ENCODE measurements at places on chromosomes 2 and 18.

DNA sequence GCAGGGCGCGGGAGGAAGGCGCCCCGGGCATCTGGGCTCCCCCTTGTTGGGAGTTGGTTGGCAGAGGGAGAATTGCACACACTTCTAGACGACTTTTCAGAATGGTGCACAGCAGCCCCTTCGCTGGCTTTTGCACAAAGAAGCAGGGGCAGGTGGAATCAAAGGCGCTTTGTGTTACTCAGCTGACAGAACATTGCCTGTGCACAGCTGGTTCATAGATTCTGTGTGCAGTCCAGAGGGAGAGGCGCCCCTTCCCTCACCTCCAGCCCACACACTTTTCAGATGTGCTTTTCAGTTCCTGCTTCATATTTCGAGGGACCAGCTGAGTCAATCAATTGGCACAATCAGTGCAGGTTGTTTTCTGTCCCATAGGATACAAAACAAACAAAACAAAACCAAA lies 348.4 kb upstream of the RAB12 start:
- no peak for DNase-seq

GRCh38 chr2:233142355-233142897 lies 82.3 kb downstream of the INPP5D start:
- DNase-seq, result no peak

- no peak for DNase-seq
These were observed 86.1 kb upstream of the KYNU start for GRCh38 chr2:142791335-142791734.

DNA sequence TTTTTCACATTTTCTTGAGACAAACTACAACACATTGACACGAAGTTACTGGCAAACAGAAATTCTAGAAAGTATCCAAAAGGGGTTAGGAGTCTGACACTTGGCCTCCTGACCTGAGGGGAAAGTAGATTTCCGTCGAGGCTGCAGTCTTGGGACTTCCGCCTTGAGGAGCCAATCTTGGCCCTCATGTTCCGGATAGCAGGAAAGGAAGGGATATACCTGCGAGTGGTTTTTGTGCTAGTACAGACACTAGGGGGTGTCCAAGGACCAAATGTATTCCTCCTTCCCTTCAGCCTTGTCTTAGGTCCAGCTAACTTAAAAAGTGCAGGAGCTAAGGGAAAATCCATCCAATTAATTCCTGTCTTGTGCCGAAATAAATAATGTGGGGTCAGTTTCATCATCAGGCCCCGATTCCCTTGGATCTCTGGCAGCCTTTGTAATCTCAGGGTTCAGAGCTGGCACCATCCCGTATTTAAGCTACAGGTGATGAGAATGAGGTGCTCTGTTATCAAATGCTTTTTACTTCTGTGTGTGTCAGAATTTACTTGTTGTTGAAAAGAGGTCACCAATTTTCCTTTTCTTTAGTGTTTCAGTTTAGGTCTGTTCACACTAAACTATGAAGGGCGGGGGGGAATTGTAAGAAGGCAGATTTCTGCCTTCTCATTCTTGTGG lies 330.2 kb upstream of the FANCL start:
- peak; percentile 43 for DNase-seq

DNA sequence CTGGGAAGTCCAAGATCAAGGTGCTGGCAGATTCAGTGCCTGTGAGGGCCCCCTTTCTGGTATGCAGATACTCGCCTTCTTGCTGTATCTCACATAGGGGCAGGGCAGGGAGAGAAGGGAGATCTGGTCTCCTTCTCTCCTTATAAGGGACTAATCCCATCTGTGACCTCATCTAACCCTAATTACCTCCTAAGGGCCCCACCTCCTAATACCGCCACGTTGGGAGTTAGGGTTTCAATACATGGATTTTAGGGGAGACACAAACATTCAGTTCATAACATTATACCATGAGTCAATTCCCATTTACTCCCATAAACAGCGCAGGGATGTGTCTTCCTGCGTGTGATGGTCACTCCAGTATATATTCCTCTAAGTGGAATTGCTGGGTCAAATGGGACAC lies 73.8 kb upstream of the TXNDC2 start:
- DNase-seq, result no peak

DNA sequence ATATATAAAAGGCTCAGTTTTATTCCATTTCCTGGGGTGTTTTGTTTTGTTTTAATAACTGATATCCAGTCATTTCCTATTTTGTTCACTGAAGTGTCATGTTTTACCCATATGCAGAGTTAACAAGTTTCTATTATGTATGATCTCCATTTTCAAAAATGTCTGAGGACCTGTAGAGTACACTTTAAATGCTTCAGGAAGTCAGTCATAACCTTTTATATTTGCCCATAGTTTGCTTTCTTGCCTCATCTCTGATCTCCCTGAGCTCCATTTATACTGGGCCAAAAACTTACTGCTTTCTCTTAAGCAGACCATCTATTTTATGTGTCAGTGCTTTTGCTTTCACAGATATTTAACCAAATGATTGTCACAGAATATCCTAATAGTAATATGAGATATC lies 278.7 kb downstream of the MBD5 start:
- DNase-seq, result no peak

- DNase-seq, result no peak
These were observed 18.5 kb downstream of the WNT10A start for GRCh38 chr2:218899147-218899546.

GRCh38 chr2:199136681-199137080 lies 321.1 kb downstream of the SATB2 start:
- DNase-seq, result no peak

DNA sequence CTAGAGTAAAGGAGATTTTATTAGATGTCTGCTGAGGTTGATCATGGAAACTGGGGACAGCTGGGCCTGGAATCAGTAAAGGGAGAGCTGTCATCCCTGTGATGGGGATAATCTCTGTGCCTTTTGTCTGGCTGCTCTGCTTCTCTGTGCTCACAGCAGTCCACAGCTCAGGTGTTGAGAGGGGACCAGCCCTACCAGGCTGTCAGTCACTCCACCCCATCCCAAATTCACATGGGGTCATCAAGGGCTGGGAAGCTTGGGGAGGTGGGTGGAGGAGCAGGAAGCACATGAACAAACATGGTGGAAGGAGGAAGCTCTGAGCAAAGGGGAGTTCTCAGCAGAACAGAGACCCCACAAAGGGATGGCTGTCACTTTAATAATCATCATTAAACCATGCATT lies 13.7 kb upstream of the LRRFIP1 start:
- DNase-seq, result no peak

GRCh38 chr2:164600763-164601162 lies 20.5 kb downstream of the GRB14 start:
- DNase-seq, result no peak

DNA sequence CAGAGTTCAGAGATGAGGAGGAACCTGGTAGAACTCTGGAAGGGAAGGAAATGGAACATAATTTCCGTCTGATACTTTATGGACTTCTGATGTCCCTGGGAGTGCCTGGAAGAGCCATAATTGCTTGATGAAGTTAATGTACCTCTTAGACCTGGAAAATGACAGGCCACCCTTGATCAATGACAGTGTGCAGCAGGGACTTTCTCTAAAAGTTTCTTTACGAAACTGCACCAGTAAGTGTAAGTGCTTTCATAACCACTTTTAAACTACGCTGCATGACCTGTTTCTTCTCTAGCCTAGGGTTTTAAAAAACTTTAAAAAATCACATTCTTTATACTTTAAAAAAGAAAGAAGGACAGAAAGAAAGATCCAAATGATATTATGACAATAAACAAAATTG lies 164.5 kb downstream of the LPIN1 start:
- no peak for DNase-seq

- no peak for DNase-seq
These were observed 417.7 kb upstream of the SLC14A2 start for GRCh38 chr18:45197526-45197970.

DNA sequence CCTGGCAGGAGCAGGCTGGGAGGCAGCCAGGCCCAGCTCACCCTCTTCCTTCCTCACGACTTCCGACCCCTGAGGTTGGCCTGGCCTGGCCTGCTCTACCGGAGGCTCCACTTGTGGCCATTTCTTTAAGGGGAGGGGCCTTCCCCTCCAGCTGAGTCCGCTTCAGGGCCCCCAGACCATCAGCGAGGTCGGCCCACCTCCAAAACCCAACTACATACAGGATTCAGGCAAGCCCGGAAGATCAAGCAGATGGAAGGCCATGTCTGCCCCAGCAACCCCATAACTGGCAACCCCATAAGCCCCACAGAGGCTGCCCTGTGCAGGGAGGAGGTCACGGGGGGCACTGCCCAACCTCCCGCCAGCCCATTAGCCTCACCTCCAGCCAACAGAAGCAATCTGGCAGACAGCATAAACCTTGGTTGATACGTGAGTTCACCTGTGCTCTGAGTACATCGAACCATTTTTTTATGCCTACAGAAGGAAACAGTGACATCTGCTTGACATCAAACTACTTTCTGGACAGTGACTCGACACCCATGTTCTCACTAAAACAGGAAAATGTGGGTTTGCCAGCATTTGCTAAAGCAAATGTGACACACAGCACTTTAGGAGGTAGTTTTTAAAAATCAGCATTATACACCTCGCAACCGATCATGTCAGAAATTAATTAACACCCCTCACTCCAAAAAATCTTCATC lies 98.9 kb downstream of the EIPR1 start:
- no peak for DNase-seq

DNA sequence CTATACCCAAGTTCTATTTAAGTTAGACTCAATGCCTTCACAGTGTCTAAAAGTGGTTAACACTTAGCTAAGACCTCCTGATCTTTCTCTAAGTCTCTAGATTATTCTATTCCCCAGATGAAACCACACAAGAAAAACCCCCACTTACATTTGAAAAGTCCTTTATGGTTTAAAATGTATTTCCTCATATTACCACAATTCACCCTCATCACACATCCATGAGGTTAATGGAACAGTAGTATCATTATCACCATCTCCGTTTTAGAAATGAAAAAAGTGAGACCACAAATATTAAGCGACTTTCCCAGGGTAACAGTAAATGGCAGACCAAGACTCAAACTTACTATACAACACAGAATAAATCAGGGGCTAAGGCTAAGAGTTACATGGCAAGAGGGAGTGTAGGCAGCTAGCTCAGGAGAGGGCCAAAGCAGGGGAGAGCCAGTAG lies 28.6 kb downstream of the EPG5 start:
- no peak for DNase-seq

DNA sequence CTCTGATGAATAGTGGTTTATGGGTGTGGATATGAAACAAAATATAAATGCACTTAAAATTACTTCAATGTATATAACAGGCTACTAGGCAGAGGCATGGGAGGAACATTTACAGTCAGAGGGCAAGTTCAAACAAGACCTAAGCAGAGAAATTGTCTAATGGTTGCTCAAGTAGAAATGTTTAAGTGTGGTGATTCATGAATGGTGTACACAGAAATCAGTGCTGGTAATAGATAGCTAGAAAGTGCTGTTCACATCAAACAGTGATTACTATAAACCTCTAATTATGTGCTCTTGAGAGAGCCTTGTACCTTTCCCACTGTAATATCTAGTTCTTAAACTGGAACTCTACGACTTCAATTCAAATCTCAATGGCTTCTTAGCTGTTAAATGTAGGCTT lies 485.1 kb downstream of the NRXN1 start:
- DNase-seq, result no peak
